AG10803 (cell line): ENCODE measurements at places on chromosomes 2 and 18.

- peak; percentile 41 for DNase-seq
These were observed 41.5 kb downstream of the TANC1 start for GRCh38 chr2:159009940-159010339.

GRCh38 chr18:5721924-5722323, 173.4 kb downstream of the TMEM200C start:
- no peak for DNase-seq

DNA sequence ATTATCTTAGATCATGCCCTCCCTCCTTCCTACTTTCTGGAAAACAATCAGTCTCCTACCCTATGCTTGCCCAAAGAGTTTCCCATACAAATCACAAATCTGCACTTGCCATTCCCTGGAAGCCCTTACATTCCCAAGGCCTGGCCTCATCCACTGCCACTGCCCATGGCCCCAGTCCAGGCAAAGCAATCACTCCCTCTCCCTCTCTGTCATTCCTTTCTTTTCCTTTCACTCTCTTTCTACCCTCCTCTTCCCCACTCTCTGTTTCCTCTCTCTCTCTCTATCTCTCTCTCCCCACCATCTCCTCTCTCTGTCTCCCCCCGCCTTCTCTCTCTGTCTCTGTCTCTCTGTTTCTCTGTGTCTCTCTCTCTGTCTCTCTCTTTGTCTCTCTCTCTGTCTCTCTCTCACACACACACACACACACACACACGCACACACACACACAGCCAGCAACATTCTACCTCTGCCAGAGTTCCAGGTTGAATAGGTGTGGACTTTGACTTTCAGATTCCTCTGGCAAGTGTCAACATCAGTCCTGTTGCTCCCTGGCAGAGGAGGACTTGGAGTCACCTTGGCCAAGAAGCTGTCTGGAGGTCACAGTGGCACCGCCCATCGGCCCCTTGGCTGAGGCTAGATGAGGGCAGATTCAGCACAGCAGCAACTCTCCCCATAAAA, 43.7 kb upstream of the NAT8 start:
- no peak for DNase-seq

DNA sequence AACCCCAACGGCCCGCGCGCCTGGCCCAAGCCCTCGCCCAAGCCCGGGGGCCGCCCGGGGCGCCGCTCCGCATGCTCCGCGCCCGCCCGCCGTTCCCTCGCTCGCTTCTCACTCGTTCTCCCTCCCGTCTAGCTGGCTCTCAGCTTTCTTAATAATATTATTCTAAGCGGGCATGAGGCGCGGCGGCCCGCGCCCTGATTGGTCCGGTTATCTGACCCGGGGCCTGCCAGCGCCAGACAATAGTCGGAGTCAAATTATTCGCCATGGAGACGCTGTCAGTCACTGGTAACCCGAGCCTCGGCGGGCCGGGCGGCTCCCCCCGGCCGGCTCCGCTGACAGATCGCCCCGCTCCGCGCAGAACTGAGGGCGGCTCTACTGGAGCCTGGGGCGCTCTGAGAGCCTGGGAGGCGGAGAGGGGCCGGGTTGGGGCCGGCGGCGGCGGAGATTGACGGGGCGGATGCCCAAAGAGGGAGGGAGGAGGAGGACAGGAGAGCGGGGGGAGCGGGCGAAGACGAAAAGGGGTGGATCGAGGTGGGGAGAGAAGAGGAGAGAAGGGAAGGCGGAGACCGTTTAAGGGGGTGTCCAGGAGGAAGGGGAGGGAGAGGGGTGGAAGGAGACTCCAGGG, at the start of gene SIX2:
Gene SIX2 (minus strand): TSS at position 150 of the 625 bp plus-strand sequence. CDS start 342 bp downstream, outside the sequence.
- DNase-seq: peak; percentile 87

DNA sequence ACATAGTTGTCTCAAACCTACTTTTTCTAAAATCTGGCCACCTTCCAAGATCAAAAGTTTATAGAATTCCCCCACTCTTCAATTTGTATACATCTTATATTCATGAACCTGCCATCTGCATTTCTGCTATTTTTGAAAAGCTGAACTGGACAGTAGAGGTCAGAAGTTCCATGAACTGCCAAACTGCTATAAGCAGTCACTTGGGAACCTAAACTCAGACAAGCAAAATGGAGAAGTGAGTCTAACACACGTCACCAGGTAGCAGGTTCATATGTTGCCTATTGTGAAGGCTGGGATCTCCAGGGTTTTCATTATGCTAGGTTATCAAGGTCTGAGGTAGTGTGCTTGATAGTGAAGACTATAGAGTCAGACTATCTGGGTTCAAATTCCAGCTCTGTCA, 2.0 kb upstream of the MYO1B start:
- no peak for DNase-seq

GRCh38 chr2:18721038-18721922, 131.9 kb upstream of the NT5C1B start:
- DNase-seq: no peak

GRCh38 chr2:66580166-66581049, 145.5 kb downstream of the MEIS1 start:
- no peak for DNase-seq

DNA sequence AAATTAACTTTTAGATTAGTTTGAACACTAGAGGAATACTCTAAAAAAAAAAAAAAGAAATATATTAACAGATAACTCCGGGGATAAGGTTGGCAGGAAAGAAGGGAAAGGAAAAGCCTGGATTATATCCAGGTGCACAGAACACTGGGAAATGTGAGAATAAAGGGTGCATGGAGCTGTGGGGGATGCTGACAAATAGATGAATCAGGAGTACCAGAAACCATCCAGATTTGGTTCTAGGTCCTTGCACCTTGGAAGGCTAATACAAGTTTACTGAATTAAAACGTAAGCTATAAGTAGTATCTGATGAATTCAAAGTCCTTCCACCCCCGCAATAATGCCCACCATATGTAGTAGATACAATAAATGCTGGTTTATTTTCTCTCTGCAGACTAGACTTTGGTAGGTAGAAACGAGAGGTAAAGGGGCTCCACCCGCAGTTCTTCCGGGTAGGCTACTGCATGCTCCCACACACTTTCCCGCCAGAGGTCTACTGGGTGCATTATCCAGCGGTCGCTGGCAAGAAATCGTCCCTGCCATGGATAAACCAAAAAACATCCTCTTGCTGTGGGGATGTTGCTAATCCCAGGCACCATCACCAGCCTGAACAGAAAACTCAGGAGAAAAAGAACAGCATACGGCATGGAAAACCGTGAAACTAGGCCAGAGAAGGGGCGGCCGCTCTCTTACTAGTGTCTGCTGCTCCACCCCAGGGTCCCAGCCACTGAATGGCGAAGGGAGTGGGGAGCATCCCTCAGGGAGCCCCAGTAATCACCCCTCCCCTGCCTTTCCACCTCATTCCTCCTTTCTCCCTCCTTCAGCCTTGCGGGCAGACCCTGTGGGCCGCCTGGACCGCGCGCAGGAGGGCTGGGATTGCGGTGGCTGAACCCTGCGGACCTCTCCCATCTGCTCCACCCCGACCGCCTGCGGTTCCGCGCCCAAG, 1.5 kb downstream of the CNRIP1 start:
- DNase-seq: no peak

DNA sequence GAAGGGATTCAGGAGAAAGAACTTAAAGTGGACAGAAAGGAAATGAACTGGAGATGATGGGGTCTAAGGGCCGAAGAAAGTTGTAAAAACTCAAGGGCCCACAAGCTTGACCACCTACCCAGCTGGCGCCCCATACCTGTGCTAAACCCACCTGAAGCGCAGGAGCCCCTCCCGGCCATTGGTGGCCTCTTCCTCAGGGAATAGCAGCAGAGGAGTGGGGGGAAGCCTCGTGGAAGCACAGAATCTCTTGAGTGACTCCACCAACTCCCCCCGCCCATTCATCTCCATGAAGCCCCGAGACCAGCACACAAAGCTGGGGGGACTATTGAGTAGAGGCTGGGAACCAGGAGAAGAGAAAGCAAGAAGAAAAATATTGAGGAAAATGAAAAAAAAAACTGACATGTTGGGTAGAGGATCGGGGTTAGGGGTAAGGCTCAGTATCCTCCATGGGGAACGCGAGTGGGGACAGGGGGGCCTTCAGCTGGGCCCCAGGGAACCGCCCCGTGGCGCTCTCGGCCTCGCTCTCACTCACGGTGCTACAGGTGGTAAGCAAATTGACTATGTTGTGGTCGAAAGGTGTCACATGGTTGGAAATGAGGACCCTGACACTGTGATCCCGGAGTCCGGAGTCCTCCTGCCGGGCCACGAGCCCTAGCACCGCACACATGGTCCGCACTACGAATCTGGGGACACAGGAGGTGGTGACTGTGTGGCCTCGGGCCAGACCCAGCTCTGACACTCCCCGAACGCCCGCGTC, 728 bp downstream of the AUP1 start:
- DNase-seq: no peak

DNA sequence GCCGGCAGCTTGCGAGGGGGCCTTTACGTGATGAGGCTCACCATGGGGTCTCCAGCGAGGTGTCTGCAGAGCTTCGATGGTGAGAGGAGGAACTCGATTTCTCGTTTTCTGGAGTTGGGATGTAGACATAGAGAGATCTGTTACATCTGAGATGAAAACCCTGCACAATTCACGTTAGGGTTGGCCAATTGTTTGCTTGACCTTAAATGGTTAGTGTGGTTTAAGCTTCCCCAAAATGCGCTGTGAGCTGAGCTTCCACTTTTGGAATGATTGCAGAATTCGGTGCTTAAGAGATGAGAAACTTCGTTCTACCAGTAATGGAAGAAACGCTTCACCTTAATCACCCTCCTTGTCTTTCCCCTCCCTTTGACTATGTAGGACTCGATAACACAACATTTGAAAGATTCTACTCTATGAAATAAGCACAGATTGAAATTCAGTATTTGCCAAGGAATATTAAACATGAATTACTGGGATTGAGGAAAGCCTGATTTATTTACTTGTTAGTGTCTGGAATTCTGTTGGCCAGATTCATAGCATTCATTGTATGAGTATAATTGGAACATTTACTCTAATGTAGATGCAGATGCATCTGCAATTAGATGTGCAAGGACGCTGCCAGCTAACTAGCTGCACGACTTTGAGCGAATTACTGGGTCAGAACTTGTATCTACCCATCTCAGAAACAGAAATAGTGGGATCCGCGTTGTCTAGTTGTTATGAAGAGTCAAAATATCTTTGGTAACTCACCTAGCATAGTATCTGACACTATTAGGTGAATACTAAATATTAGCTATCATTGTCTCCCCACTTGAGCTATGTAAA, 1.6 kb upstream of the KLF7 start:
- peak; percentile 86 for DNase-seq
